ENCODE measurements at places on chromosomes 6 and 20.

GRCh38 chr6:93842178-93842577 is 422.8 kb upstream of the EPHA7 start:
- DNase-seq: no peak

DNA sequence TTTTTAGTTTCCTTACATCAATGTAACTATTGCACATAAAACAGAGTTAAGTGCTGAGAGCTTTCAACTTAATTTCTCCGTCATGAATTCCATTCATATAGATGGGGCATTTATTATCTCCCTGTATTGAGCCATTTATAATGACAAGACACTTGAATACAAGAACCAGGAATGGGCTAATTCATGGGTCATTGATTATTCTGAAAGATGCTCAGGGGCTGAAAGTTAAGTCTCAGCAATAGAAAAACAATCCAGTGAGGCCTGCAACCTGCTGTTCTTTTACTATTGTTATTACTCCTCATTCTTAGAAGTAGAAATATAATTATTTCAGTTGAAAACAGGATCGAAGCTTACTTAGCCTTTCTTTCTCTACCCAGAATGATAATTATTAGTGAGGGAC is 307.7 kb downstream of the MMUT start:
- DNase-seq: no peak

DNA sequence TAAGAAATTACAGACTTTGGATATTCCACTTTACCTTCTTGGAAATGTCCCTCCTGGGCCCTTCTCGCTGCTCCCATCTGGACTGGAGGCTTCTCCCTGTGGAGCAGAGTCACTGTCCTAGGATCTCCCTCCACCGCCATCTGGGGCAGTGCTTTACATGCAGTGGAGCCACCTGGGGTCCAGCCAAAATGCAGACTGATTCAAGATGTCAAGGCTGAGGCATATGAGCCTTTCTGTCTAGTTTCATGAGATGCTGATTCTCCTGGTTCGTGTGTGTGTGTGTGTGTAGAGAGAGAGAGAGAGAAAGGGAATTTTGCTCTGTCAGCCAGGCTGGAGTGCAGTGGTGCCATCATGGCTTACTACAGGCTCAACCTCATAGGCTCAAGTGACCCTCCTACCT is 14.9 kb downstream of the MICA start:
- no peak for DNase-seq

DNA sequence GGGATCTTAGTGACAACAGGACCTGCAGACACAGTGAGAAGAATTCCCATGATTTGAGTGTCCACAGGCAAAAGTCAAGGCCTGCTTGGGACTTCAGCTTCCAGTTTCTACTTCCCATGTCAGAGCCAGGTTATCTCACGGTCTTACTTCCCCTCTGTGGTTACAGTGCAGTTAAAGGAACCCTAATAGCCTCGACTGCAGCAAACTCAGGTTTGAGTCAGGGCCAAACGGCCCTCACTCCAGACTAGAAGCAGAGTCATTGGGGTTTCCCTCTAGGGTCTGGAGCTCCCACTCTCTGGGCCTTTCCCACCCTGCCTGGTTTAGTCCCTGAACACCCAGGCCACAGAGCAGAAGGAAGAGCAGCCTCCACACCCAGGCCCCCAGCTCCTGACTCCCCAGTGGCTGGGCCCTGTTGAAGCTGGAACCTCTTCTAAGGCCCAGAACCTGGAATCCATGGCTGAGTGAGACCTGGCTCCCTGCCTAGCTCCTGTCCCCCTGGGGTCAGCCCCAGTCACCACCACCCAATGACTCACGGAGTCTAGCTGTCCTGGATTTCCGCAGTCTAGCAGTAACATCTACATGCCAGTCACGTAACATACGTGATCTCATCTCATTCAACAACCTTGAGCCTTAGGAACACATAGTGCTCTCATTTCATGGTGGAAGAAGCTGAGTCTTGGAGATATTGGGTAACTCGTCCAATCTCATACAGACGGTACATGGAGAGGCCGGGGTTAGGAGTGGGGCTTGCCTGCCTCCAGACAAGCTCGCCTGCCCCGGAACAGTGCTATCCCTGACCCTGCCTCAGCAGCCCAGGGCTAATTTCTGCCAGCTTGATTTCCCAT is 9.2 kb upstream of the GHRH start:
- no peak for DNase-seq

DNA sequence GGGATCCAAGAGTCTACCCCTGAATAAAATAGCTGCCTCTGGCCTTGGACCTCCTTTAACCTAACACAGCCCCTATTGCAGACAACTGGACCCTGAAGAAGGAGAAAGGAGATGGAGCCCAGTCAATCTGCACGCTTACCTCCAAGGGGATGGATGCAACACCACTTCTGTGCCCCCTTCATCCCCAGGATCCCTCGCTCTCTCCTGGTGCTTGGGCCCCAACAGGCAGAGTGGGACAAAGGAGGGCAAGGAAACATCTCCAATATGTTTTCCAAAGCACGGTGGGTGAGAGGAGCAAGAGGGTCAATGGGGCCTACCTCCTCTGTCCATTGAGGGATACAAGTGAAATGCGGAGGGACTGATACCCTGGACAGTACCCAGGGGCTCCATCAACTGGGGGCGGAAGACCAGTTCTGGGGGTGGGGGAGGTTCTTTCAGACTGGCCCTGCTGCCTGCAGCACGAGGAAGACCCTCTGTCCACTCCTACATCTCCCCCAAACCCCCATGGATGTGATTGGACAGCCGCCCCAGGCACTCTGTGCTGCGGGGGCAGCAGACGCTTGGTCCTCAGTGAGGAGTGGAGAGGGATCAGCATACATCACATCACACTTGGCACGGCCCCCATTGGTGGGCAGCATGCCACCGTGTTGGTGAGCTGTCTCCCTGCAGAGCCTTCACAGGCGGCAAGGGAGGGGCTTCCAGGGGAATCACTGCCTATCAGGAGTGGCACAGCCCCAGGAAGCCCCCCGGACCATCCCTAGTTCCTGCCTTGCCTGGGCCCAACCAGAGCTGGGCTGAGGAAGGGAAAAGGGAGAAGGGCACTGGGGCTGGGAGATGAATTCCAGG is 70.6 kb downstream of the MRPL14 start:
- DNase-seq: no peak

DNA sequence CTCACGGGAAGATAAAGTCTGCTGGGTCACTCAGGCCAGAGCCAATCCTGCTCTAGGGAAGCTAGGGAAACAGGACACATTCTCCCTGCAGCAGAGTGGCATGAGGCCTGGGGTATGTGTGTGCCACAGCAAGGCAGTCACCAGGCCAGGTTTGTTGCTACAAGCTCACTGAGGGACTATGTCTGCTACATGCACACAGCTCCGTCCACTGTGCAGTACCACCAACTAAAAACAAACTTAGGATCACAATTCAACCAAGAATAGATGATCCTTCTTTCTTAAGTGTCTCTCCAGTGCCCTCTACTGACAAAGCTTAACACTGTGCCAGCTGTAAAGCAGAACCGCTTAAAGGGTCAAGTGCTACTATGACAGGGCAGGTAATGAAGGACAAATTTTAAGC is 192.5 kb downstream of the PTPRK start:
- DNase-seq: no peak

- peak; percentile 56 for DNase-seq
These were observed 259.1 kb downstream of the HDGFL1 start for GRCh38 chr6:22828179-22829062.

DNA sequence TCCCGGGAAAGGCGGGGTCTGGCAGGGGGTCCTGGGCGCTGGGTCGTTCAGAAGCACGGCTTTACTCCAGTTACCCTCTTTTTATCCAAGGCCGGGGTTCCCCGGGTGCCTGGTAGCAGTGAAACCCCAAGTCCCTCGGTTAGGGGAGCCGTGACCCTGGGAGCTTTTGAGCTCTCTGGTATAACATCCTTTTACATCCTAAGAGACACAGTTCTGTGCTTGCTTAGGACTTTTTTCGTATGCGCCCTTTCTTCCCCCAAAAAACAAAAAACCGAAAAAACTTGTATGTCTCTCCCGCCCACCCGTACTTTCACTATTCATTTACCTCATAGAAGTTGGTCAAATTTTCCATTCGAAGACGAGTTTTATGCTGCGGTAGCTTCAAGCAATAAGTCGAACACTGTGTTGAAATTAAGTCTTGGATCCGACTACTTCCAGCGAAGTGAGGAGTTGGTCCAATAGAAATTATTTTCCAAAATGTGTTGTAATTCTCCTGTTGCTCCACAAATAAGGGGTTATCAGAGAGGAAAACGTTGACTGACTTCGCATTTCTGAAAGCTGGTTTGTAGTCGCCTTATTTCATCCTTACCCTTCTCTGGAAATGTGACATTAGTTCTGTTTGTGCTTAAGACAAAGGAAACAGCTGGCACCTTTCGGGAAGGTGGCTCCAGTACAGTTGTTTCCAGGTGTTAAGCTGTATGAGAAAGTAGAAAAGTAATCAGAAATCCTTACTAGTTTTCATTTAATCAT is 816 bp upstream of the MAN1A1 start:
- DNase-seq: no peak

DNA sequence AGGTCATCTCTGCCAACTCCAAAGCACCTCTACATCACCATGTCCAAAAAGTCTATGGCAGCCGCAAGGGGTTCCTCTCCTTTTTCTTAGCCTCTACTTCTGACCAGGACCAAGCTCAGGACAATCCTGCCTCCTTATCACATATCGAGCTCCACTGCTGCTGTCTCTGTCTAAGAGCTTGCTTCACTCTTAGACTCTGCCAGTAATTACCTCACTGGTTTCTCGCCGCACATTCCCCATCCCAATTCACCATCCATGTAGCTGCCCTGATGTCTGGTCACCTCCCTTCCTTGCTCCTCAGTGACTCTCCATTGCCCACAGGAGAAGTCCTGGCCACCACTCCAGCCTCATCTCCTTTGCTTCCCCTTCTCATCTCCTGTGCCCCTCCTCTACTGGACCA is 24.1 kb upstream of the PI16 start:
- DNase-seq: no peak

DNA sequence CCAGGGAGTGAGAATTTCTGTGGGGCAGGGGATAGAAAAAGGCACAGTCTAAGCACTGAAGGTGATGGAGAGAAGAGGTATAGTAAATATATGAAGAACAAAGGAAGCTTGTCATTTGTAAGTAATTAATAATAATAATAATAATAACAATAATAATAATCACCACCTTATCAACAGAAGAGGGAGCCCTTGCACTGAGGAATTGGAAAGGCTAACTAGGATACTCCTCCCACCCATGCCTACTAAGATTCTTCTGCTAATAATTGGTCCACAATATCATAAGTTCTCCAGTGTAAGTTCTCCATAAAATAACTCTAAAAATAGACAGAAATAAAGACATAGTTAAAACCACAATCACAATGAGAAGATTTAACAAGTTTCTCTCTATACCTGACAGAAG is 912 bp upstream of the OR12D3 start:
- no peak for DNase-seq

DNA sequence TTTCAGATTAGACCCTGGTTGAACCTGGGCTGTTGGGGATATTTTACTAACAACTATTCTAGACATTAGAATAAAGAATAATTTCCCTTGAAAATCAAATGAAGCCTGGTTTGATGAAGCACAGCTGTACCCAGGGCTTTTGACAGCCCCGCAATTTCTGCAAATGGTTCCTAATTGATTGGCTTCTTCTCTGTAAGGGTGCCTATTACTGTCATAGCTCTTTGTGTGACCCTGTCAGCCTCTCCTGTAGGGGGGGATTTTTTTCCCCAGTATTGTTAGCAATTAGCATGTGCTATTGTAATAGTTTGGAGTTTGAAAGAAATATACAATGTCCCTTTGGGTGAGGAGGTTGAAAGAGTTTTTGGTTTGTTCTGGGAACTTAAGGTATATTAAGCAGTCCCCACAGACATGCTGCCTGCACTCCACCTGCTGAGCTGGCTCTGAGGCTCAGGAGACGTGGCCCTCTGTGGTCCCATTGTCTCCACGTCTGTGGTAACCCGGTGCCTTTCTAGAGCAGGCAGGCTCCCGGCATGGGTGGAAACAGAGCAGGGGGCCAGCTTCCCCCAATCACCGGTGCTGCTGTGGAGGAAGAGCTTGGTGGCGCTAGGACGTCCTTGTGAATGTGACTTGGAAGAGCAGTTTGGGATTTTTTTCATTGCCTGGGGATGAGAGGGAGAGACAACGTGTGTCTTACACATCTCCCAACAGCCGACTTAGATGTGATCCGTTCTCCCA is 47.3 kb upstream of the CLDN20 start:
- peak; percentile 58 for DNase-seq

All from ecto neural progenitor cell (in vitro differentiated cells).